ENCODE measurements at places on chromosomes 2 and 18.

DNA sequence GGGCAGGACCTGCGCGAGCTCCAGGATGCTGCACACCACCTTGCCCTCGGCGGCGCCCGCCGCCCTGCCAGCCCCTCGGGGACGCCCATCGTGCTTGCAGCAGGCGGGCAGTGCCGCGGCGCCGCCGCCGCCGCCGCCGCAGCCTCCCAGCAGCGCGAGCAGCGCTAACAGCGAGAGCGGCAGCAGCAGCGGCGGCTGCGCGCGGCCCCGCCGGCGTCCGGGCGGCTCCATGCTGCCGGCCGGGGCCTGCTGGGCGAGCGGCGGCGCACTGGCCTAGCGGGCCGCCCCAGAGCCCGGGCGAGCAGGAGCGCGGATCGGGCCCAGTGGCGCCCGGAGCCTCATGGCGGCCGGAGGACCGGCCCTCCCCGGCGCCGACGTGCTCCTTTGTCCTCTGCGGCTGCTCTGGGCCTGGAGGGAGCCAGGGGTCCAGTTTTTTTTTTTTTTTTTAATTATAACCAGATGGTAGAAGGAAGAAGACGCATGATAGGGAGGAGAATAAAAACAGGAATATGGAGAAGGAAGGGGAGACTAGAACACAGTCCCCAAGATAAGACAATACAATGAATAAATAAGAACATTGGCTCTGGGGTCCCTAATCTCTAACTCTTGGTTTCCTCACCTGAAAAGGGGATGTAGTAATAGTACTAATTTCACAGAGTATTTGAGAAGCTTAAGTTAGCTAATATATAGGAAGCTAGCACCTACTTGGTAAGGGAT, 17.1 kb upstream of the ANKRD62 start:
- no peak for DNase-seq

GRCh38 chr2:107108556-107108955, 222.6 kb upstream of the ST6GAL2 start:
- no peak for DNase-seq

DNA sequence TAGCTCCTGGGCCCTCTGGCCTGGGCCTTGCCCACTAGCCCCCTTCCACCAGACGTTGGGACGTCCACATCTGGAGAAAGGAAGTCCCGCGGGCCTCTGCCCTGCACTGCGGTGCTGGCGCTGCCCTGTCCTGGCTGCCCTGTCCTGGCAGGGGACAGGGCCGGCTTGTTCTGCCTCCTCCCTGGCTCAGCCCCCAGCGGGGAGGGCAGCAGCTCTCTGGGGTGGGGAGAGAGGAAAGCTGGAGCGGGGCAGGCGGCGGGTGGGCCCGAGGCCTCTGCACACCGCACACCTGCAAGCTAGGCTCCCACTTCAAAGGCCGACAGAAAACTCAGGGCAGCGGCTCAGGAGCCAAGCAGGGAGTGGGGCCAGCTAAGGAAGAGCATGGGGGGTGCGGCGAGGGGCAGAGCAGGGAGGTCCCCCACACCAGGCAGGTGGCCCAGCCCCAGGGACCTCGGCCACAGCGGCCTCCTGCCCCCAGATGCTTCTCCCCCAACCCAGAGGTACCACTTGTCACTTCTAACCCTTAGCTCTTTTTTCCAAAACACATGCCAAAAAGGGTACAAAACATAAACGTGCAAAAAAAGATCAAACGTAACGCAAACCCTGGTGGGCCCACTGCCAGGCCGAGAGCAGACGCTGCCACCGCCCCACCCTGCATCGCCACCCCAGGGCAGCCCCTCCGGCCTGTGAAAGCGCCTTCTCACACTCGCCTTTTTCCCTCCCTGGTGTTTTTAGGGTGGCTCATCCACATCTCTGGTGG, 13.5 kb downstream of the SNED1 start:
- DNase-seq, result no peak

DNA sequence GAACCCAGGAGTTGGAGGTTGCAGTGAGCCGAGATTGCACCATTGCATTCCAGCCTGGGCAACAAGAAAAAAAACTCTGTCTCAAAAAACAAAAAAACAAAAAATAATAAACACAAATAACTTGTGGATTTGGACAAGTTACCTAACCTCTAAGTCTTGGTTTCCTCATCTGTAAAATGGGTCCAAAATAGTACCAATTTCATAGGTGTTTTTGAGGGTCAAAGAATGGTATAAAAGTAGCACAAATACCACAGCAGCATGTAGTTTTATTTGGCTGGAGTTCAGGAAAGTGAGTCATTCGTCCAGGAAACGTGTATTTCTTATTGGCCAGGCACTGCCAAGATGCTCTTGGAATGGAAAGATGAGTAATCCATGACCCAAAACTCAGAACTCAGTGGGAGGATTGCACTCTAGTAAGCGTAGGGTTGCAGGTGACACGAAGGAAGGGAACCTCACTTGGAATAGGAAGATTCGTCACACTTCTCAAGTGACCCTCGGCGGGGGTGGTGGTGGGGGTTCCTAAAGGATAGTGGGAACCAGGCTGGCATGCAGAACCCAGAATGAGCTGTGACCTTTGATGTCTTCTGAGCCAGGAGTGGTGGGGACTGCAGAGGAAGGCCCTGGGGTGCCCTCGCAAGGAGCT, 24.4 kb downstream of the GRHL1 start:
- peak; percentile 39 for DNase-seq

DNA sequence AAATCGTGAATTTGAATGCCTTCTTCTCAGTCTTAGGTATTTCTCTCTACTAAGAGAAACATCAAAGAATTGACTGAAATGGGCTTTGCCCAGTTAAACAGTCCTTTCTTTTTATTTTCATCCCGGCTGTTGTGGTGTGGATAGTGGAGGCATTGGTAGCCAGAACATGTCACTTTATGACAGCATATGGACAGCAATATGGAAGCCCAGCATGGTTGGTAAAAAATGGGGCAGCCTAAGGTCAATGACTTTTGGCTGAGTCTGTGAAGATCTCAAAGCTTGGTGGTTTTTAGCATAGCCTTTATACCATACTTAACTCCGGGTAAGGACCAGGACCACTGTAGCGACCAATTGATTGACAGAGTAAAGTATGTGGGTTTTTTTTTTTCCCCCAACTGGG, 3.2 kb downstream of the CERS6 start:
- no peak for DNase-seq

DNA sequence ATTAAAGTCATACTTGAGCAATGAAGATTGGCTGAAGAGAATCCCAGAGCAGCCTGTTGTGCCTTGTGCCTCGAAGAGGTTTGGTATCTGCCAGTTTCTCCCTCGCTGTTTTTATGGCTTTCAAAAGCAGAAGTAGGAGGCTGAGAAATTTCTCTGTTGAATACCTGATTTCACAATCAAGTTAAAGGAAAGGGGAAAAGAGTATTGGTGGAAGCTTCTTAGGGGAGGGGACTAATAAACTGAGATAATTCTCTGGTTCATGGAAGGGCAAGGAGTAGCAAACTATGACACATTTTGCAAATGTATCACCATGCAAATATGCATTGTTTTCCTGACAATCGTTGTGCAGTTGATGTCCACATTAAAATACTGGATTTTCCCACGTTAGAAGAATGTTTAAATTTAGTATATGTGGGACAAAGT, at the start of gene IL1B:
IL1B (minus strand) TSS at position 85 of the 423 bp plus-strand sequence. CDS start 550 bp downstream, outside the sequence.
- no peak for DNase-seq

- DNase-seq, result peak; percentile 35
These were observed 14.1 kb upstream of the MEX3C start for GRCh38 chr18:51211552-51211951.

DNA sequence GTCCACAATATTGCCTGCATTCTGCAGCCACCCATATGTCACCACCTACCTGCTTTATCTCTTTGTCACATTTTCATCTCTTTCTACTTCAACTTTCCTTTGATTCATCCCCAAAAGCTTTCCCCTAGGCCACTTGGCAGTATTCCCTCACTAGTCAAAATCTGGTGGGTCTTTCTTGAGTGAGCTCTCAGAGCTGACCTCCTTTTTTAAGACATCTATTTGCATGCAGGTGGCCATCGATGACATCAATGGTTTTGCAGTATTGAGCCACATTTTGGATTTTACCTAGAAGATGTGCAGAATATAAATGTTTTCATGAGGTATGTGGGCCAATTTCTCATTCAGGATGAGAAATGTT, 133.4 kb upstream of the REG3A start:
- no peak for DNase-seq

- DNase-seq, result no peak
These were observed 148.8 kb downstream of the INO80D start for GRCh38 chr2:205937211-205937610.

DNA sequence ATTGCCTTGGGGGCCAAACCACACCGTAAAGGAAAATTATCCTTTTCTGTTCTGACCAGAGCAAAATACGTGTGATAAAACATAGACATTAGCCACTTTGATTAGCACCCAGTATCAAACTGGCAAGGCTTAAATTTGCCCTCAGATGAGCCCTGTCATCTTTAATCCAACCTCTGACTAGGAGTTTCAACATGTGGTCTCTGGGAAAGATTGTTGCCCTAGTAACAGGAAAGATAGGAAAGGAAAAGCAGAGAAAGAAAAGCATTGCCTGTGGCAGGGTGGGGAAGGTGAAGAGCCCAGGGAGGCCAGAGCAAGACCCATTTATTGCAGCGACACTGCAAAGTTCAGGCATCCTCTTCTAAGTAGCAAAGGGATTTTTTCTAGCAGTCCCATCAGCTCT, 181.5 kb upstream of the SCN7A start:
- no peak for DNase-seq

GRCh38 chr2:182545420-182546167, 118.8 kb upstream of the PDE1A start:
- DNase-seq, result no peak

DNA sequence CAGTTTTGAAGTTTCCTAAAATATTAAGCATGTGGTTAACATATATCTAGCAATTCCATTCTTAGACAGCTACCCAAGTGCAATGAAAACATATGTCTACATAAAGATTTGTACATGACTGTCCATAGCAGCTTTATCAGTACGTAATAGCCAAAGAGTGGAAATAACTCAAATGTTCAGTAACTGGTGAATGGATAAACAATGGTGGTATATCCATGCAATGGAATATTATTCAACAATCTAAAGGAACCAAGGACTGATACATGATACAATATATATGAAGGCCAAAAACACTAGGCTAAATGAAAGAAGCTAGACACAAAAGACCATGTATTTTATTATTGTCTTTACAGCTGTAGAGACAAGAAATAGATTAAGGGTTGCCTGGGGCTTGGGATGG, 361.4 kb downstream of the ALK start:
- DNase-seq, result no peak

GRCh38 chr2:1518331-1518803, 105.1 kb downstream of the TPO start:
- no peak for DNase-seq

DNA sequence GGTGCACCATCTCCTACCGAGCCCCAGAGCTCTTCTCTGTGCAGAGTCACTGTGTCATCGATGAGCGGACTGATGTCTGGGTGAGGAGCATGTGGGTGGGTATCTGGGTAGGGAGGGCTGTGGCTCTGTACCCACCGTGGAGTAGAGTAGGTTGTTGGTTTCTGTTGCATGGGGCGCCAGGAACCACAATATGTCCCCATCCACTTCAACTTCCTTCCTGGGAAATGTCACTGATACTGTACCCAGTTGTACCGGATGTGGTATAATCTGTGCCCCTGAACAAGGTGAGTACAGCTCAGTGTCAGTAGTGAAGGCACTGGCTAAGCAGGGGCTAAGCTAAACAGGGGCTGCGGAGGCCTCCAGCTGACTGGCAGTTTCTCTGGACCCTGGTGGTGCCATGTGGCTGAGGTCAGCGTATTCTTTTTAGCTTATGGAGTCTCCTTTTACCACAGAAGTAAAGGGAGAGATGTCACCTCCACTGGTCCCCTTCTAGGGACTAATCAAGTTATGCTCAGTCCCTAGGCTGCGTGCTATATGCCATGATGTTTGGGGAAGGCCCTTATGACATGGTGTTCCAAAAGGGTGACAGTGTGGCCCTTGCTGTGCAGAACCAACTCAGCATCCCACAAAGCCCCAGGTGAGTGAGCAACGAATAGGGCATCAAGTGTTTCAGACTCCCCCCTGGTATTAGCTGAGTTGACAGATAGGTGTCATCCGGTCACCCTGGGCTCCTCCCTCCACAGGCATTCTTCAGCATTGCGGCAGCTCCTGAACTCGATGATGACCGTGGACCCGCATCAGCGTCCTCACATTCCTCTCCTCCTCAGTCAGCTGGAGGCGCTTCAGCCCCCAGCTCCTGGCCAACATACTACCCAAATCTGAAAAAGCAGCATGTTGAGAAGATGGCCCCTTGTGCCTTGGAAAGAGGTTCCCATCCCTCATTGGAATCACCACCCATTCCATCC, 2.7 kb downstream of the STK16 start:
- peak; percentile 43 for DNase-seq

GRCh38 chr2:189555232-189555631, 25.4 kb downstream of the SLC40A1 start:
- no peak for DNase-seq

GRCh38 chr2:219142329-219142728, 18.3 kb downstream of the NHEJ1 start:
- no peak for DNase-seq

GRCh38 chr2:14756122-14756541, 123.6 kb downstream of the LRATD1 start:
- DNase-seq, result no peak

GRCh38 chr18:13463526-13464210, 245.1 kb downstream of the LDLRAD4 start:
- no peak for DNase-seq

- DNase-seq, result no peak
These were observed 3.9 kb upstream of the SPC25 start for GRCh38 chr2:168894101-168894500.

GRCh38 chr18:78247615-78248289, 731.9 kb upstream of the SALL3 start:
- DNase-seq, result no peak

- DNase-seq, result no peak
These were observed 478.0 kb downstream of the PID1 start for GRCh38 chr2:228793116-228793515.

GRCh38 chr18:45802814-45803492, 22.5 kb upstream of the SIGLEC15 start:
- no peak for DNase-seq

GRCh38 chr18:24402209-24402785, 4.7 kb upstream of the OSBPL1A start:
- no peak for DNase-seq

DNA sequence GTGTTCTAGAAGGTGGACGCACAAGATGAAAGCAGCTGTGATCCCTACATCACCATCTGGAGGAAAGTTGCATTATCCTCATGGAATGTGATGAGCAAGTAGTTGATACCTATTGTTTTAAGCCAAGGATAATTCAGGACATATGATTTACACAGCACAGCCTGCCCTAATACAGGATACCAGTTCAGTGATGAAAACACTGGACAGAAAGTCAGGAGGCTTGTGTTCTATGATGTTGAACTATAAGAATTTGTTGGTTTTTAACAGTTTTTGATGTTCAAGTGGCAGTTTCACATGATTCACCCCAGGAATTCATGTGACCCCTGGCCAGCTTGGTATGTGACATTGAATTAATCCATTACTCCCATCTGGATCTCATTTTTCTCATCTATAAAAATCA, 6.2 kb upstream of the CHST10 start:
- DNase-seq, result no peak

GRCh38 chr2:207148020-207148419, 17.7 kb downstream of the KLF7 start:
- DNase-seq, result no peak

Measured in stimulated activated CD4-positive, alpha-beta T cell treated with anti-CD3 and anti-CD28 coated beads, Interleukin-12 subunit alpha, Interleukin-12 subunit beta, amount 100 ng/mL, for 24 hours (primary cell).